Fibroblast of villous mesenchyme (primary cell): ENCODE measurements at places on chromosomes 2 and 18. TPM values are rescaled to one million over a fixed set of nuclear protein-coding genes. Genes with fewer than 3 reads are reported as not detected.

DNA sequence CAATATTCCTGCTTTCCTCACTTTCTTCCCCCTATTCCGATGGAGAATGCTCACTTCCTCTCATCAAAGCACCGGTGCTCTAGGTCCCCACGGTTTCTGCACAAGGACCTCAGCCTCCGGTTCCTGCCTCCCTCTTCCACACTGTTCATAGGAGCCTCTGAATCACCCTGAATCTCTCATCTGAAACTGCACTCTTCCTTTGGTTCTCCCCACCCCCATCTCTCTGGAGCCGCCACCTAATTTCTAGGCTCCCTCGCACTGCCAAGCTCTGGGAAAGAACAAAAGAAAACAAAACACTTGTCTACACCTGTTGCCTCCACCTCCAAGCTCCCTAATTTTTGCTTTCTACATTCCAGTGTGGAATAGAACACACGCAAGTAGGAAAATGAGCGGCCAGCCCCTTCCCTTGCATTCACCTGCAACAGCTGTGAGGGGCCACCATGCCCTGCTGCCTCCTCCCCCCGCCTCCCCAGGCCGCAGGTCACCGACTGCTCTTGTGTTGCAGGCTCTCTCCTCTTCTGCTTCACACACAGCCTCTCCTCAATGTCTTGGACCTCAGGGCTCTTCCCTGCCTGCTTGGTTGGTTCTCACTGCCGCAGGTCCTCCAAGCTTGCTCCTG is 9.6 kb downstream of the FBXO15 start:
- no peak for DNase-seq

KCNIP3 gene
- total RNA-seq, result 1.3 and 2.6 TPM in 2 replicates

KATNAL2 gene
- 1.3 and 2.9 TPM in 2 replicates for total RNA-seq

GRCh38 chr2:207417301-207417718 is 112.5 kb upstream of the CREB1 start:
- DNase-seq, result no peak

- no peak for DNase-seq
Measured at GRCh38 chr2:177917169-177917568, 155.4 kb downstream of the PDE11A start.
